ENCODE measurements at places on chromosomes 12 and 14.

- DNase-seq: no peak
Observed at GRCh38 chr12:85348779-85349178, 68.8 kb downstream of the ALX1 start.

- DNase-seq: no peak
Observed at GRCh38 chr12:77421152-77421551, 355.8 kb upstream of the E2F7 start.

DNA sequence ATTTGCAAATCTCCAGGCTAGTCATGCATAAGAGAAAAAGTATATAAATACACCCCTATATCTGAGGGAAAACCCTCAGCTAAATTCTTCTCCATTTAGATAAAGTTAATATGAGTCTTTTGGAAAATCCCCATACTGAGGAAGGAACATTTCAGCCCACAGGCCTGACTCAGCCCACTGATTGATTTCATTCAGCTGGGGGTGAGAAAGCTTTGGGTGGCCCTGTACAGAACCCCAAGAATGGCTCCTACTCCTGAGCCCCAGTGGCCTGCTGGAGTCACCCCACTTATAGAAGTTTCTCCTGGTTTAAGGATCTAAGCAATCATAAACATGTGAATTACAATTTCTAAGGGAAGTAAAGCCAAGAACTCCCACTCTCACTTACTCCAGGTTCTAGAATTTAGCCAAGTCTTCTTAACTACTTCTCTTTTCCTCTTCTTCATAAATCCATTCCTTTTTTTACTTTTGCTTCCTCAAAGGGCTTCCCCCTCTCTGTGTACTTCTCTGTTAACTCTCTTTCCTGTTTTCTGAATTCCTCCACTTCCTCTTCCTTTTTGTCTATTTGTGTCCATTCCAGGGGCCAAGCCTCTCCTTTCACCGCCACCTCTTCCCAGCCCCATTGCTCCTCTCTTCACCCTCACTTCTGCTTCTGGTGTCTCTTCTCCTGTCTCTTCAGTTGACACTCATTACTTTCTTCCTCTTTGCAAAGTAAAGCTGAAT is 21.0 kb downstream of the RTN1 start:
- DNase-seq: no peak

- no peak for DNase-seq
Observed at GRCh38 chr12:5648692-5649359, 216.9 kb downstream of the NTF3 start.

DNA sequence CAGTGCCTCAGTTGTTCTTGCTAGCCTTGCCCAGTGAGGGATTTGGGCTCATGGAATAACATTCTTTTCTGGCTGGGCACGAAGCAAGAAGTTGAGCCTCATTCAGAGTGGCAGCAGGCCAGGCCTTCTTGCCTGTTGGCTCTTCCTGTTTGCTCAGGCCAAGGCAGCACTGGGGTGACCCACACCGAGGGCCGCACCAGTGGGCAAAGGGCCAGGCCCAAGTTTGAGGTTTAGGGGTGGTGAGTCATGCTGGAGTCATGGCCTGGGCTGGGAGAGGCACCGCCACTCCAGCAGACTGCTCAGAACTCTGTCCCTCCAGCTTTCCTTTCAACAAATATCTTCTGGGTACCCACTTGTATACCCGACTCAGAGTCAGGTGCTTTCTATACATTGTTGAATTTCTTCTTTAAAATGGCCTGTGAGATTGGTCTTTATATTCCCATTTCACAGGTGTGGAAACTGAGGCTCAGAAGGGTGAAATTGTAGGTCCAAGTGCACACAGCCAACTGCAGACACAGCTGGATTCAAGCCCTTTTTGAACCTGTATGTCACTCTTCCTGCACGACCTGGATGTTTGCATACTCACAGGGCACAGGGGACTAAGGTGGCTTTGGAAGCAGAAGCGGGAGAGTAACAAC is 279.4 kb downstream of the FOXN3 start:
- DNase-seq: no peak

- DNase-seq: no peak
Observed at GRCh38 chr12:71243370-71243769, 85.6 kb upstream of the TSPAN8 start.

- DNase-seq: no peak
Observed at GRCh38 chr12:5335069-5335468, 96.8 kb upstream of the NTF3 start.

GRCh38 chr14:104357689-104358527 is 219.5 kb downstream of the KIF26A start:
- DNase-seq: no peak

DNA sequence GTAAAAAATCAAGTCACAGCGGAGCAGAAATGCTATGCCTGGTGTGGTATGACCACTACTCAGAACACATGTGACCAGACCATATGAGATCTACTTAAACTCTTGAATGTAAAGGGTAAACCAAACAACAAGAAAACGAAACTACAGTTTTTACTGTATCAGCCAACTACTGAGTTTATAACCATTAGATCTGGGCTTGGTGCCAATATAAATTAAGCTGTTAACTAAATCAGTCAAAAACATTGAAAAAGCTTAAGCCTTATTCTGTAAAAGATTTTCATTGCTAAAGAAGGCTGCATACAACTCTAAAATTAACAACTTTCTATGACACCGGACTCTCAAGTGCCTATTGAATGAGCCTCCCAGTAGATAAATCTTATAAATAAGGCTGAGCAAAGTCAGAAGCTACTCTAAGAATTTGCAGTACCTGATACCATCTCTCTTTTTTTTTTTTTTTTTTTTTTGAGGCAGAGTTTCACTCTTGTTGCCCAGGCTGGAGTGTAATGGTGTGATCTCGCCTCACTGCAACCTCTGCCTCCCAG is 35.4 kb downstream of the SPTLC2 start:
- peak; percentile 34 for DNase-seq

DNA sequence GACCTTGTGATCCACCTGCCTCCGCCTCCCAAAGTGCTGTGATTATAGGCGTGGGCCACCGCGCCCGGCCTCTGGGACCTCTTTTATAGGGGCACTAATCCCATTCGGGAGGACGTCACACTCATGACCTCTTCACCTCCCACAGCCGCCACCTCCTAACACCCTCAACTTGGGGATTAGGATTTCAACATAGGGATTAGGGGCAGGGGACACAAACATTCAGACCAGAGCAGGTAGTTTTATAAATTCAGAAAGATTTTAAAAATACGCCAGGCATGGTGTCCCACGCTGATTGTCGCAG is 49.4 kb downstream of the TPCN1 start:
- DNase-seq: no peak

- DNase-seq: no peak
Observed at GRCh38 chr14:85762526-85762925, 232.6 kb downstream of the FLRT2 start.

DNA sequence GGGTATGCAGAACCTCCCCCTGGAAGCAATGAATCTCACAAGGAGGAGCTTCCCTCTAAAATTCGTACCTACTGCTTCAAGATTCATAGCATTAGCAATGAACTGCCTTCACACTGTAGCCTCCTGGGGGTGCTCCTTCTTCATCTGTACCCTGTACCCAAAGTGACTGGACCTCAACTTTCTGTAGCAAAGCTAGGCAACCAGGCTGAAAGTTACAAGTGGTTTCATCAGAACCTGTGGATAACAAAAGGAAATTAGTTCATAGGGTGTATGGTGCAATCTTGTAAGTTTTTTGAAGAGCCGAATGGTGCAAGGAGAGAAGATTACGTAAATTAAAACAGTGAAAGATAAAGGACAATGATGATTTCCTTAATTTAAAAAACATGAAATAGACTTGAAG is 1541.7 kb upstream of the FLRT2 start:
- DNase-seq: no peak

GRCh38 chr12:70609739-70610491 is 27.3 kb downstream of the PTPRB start:
- no peak for DNase-seq

- no peak for DNase-seq
Observed at GRCh38 chr12:93804392-93805179, 127.4 kb downstream of the CRADD start.

GRCh38 chr12:53427905-53428594 is 4.4 kb downstream of the AMHR2 start:
- DNase-seq: peak; percentile 32

DNA sequence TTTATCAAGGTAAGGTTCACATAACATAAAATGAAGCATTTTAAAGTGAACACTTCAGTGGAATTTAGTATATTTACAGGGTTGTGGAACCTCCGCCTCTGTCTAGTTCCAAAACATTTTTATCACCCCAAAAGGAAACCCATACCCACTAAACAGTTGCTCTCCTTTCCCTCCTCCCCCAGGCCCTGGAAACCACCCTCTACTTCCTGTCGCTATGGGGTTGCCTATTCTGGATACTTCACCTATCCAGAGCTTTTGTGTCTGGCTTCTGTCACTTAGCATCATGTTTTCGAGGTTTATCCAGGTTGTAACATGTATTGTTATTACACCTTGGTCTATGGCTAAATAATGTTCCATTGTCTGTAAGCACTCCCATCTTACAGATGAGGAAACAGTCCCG is 27.7 kb upstream of the ZFP36L1 start:
- DNase-seq: peak; percentile 54

DNA sequence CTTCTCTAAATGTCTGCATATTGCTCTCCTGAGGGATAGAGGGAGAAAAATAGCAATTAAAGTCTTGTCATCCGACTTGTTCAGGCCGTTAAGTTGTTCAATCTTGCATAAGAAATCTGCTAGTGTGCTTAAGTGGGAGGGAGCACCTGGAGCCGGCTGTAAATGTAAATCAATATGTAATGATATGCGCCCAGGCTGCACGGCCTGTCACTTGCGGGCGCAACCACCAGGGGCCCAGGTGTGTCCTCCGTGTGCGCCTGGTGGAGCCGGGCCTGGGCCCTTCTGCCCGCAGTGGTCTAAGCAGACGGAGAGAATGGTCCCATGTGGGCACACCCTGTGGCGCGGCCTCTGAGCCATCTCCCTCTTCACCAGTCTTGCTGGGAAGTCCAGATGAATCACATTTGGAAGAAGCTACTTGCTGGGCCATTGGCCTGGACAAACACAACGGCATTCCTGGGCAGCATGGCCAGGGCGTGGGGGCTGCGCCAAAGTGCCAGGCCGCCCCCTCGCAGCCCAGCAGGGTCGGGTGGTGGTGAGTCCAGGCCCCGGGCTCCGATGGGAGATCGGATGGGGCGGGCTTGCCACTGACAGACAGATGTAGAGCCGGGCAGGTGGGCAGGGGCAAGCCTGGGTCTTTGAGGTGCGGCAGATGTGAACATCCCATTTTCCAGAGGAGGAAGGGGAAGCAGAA is 193.3 kb upstream of the C14orf180 start:
- DNase-seq: no peak

GRCh38 chr14:68366656-68367055 is 426.2 kb downstream of the ZFP36L1 start:
- no peak for DNase-seq

- DNase-seq: no peak
Observed at GRCh38 chr14:34044373-34044637, 93.4 kb upstream of the EGLN3 start.

- peak; percentile 9 for DNase-seq
Observed at GRCh38 chr12:93572712-93573551, 457 bp downstream of the SOCS2 start.

DNA sequence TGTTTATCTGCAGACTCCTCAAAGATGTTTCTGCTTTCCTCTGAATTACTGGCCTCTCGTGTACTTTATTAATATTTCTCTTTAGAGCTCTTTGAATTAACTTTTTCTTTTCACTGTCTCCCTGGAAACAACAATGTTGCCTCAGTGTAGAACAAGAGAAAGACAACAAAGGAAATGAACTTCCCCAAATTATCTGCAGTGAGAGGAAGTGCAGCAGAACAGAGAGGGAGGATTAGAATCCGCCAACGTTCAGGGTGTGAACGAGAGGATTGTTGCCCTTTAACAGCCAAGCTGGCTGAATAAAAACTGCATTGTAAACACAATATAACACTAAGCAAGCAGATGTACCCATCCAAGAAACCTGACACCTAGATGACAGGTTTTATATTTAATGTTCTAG is 375.9 kb downstream of the GALC start:
- DNase-seq: no peak

DNA sequence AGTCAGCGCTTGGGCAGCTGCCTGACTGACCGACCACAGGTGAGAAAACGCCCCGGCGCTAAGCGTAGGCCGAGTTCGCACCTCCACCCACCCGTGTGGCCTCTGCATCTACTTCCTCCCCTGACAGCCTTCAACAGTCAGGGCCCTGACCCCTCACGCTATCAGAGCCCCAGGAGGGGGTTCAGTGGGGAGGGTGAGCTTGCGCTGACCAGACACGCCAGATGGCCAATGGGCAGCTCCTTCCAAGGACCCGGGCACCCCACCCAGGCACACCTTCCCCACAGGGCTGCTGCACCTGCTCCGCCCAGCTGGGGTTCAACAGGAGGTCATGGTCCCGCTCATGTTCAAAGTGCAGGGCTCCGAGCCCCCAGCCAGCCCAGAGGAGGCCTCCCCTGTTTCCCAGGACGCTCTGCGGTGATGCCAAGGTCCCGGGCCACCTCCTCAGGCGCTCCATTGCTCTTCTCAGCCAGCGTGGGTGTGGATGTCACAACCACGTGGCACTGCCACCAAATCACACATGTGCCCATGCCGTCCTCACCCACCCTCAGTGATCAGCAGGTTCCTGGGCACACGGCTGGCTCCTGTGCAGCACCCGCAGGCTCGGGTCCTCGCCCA is 48.7 kb upstream of the BCL11B start:
- no peak for DNase-seq

GRCh38 chr12:3896356-3896755 is 23.2 kb upstream of the PARP11 start:
- no peak for DNase-seq

- DNase-seq: no peak
Observed at GRCh38 chr14:63266106-63266505, 52.6 kb downstream of the GPHB5 start.

GRCh38 chr14:104187931-104188726 is 49.7 kb downstream of the KIF26A start:
- DNase-seq: no peak

DNA sequence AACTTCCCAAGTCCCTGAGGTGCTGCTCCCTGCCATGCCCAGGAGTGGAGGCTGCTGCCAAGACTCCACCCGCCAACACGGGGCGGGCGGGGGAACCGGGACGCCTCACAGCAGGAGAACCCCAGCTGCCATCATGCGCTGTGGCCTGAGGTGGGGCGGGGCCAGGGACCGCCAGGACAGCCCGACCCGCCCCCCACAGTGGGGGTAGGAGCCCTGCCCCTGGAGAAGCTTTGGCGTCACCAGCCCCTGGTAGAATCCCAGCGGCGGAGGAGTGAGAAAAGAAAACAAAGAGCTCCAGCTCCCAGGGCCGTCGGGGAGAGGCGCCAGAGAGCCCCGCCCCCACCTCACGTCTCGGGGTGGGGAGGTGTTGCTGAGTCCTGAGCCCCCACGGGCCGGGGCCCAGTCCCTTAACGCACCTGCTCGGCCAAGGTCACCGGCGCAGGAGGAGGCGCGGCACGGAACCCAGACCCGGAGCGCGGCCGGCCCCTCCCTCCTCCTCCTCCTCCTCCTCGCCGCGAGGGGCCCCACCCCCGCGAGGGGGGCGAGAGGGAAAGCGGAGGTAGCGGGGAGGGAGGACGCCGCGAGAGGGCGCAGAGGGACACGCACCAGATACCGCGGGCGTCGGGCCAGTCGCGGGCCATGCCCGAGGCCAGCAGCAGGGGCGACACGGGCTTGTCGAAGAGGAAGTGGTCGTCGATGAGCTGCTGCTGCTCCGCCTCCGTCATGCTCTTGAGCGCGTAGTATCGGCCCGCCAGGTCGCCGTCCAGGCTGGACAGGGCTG is 1.8 kb downstream of the CKB start:
- peak; percentile 68 for DNase-seq

- peak; percentile 23 for DNase-seq
Observed at GRCh38 chr12:76035045-76035444, 3.5 kb upstream of the PHLDA1 start.
